Putamen (tissue), 1 donor: ENCODE measurements at places on chromosomes 5 and 9.

DNA sequence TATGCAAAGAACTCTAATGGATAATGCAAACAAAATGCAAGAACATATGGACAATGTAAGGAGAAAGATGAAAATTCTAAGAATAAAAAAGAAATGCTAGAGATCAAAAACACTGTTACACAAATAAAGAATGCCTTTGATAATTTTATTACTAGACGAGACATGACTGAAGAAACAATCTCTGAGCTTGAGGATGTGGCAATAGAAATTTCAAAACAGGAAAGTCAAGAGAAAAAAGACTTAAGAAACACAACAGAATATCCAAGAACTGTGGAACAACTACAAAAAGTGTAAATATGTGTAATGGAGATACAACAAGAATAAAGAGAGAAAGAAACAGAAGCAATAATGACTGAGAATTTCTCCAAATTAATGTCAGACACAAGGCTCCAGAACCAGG is 140.5 kb upstream of the ACOT12 start:
- DNase-seq = no peak

GRCh38 chr5:124740071-124740470 is 6.4 kb downstream of the ZNF608 start:
- no peak for DNase-seq

DNA sequence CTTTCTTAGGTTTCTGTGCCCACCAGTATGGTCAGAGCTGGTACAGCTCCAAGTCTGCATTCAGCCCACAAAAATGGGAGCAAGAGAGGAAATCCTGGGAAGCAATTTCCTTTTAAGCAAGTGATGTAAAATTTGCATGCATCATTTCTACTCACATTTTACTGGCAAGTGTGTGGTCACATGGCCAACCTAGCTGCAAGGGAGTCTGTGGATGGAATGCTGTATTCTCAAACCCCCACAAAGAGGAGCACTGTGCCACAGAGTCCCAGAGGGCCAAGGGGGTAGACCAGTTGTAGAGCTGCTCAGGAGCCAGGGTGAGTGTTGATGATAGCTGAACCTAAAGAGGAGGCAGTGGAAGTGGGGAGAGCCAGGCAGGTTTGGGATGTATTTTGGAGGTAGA is 154.3 kb upstream of the SPRY4 start:
- DNase-seq = no peak

DNA sequence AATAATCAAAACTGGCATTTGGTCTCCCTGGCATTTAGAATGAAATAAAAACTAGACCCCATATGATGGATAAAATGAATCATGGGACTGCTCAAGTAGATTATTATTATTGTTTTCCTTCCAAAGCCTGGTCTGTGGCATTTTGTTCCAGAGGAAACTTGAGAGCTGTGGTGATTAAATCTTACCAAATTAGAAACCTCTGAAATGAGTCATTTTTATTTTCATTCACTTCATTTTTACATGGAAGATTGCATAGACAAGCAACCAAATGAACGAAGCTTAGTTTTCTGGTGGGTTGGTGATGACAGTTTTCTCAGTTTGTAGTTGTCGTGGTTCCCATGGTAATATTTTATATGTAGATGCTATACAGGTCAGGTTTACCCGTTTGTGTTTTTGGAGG is 23.4 kb downstream of the PAM start:
- DNase-seq = no peak

- DNase-seq = no peak
These were observed 37.6 kb upstream of the KCNN2 start for GRCh38 chr5:114324282-114324681.

- no peak for DNase-seq
These were observed 37.6 kb upstream of the MAST4 start for GRCh38 chr5:66558560-66558959.

DNA sequence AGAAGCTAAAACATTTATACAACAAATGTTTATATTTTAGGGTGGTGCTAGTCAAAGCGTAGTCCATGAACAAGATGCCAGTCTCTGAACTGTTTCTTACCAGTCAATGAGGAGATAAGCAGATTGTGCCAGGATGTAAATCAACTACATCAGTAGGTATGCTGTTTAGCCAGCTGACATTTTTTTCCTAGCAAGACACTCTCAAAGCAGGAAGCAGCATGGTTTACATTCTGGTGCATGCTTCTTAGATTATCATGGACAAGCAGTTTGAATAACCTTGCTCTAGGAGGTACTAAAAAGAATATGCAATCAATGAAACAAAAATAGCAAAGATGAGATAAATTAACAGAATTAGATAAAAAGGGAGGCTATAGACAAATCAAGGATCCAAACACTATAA is 17.0 kb downstream of the TICAM2 start:
- DNase-seq = no peak

DNA sequence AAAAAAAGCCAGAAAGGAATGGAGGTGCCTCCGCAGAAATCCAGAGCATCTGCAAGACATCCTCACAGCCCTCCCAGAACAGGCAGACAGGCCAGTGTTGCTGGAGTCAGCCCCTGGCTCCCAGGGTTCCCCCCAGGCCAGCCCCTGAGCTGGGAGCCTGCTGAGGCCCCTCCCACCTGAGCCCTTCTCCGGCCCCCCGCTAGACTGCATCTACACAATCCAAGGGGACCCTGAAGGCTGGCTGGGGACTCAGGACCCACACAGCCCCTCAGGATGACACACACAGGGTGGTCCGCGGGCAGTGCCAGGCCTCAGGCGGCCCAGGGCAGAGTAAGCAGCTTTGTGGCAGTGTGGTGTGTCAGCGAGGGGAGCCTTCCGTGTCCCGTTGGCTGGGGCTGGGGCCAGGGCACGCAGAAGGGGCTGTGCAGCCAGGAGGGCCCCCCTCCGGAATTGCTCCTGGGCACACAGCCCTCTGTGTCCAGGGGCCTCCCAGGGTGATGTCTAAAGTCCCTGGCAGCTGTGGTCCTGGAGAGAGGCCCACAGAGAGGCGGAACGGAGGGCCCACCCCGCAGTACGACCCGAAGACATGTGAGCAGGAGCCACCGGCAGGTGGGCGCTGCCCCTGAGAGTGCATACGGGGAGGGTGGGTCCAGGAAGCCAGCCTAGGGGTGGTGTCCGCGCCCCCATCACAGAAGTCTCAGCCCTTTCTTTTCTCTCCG is 2.9 kb downstream of the TMEM250 start:
- no peak for DNase-seq

- no peak for DNase-seq
These were observed 921.8 kb downstream of the NR2F1-AS1 start for GRCh38 chr5:92659246-92659645.
